Stimulated activated CD4-positive, alpha-beta T cell treated with anti-CD3 and anti-CD28 coated beads, Interleukin-15, amount 100 ng/mL, for 24 hours (primary cell): ENCODE measurements at places on chromosomes 2 and 18.

DNA sequence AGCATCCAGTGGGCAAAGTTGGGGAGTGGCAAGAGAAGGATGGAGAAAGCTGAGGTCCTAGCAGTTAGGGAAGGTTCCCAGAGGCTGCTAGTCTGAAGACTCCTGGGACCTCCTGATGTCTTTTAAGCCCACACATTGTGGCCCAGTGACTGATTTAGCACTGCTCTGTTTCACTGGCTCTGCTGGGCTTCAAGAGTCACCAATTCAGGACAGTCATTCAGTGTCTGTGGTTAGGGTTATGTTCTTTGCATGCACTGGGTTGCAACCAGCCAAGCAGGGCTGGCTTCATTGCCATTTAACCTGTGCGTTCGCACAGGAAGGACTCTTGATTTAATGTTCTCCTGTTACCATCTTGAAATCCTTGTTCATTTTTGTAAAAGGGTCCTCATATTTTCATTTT is 199.2 kb downstream of the ICOS start:
- DNase-seq, result no peak

- no peak for DNase-seq
Measured at GRCh38 chr2:85757860-85758259, 4.1 kb downstream of the ATOH8 start.

DNA sequence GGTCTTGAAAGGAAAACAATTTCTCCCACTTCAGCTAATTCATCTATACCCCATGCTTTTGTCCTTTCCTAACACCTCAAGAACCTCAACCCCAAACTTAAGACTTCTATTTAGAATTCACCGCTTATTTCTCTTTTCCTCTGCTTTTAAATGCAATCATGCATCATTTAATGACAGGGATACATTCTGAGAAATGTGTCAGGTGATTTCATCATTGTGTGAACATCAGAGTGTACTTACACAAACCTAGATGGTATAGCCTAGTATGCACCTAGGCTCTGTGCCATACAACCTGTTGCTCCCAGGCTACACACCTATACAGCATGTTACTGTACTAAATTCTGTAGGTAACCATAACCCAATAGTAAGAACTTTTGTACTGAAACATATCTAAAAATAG is 22.9 kb downstream of the ARL5A start:
- DNase-seq, result no peak

- no peak for DNase-seq
Measured at GRCh38 chr18:74652392-74652988, 54.8 kb downstream of the ZNF407 start.

GRCh38 chr18:59228351-59228750 is 8.4 kb downstream of the GRP start:
- DNase-seq, result no peak
